ENCODE measurements at places on chromosomes 13 and 19. TPM values are rescaled to one million over a fixed set of nuclear protein-coding genes. Genes with fewer than 3 reads are reported as not detected.

Gene CRLF1
- 8.7 TPM for polyA plus RNA-seq

Gene CLASRP
- 76.1 TPM for polyA plus RNA-seq

Gene SIAH3
- polyA plus RNA-seq, result 0.36 TPM

Gene GNG8
- not detected for polyA plus RNA-seq

Gene SSC5D
- 10.7 TPM for polyA plus RNA-seq

Gene ITGBL1
- 7.7 TPM for polyA plus RNA-seq

Gene ZNF208
- polyA plus RNA-seq, result 11.8 TPM

Gene ZNF43
- 6.4 TPM for polyA plus RNA-seq

Gene LAIR1
- polyA plus RNA-seq, result 13.4 TPM

Gene PLIN5
- 3.8 TPM for polyA plus RNA-seq

Gene PNMA8A
- polyA plus RNA-seq, result 48.1 TPM

- DNase-seq, result no peak
- no peak overlapping the region for H3K4me3 ChIP-seq
- H3K36me3 ChIP-seq, result no peaks in the 10 kb centered on the region
- H3K4me1 ChIP-seq, result no peaks in the 10 kb centered on the region
- no peaks in the 10 kb centered on the region for H3K27me3 ChIP-seq
- H3K27ac ChIP-seq, result no peak overlapping the region
Observed at GRCh38 chr13:39580881-39581575, 22.0 kb downstream of the LHFPL6 start.

GRCh38 chr13:29319451-29319850 lies 276.0 kb downstream of the SLC7A1 start:
- H3K4me1 ChIP-seq, result no peaks in the 10 kb centered on the region
- DNase-seq, result no peak
- H3K27me3 ChIP-seq, result no peaks in the 10 kb centered on the region
- no peak overlapping the region for H3K4me3 ChIP-seq

DNA sequence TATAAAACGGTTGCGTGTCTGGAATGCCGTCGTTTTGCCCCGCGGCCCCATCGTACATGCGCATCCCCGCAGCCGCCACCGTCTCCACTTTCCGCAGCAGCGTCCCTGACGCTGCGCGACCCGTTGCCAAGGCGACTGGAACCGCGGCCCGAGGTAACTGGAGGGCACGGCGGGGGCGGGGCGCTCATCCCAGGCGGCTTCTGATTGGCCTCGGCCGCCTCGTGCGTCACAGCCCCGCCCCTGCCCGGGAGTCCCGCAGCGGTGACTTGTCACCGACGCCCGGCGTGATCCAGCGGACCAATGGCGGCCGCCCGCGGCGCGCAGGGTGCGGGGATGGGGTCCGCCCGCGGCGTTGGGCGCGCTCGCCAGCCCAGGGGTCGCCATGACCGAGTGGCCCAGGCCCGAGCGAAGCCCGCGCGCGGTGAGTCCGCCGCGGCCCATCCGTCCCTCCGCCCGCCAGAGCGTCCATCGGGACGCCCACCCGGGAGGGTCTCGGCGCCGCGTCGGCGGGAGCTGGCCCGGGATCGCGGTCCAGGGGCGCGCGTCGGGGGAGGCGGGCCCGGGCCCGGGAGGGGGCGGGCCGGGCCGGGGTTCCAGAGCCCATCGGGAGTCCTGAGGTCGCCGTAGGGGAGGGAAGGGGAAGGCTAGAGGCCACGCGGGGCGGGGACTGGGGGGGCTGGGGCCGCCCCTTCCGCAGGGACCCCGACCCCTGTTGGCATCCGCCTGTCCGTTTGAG lies at the start of gene ZSCAN1:
TSS of gene ZSCAN1 (plus strand) at position 285 of the 736 bp plus-strand sequence. CDS start 3,812 bp downstream, outside the sequence.
- peak; percentile 97 for DNase-seq
- H3K27me3 ChIP-seq, result no peaks in the 10 kb centered on the region
- no peak within 1 kb of the TSS for H3K27ac ChIP-seq
- H3K36me3 ChIP-seq, result no peaks in the 10 kb centered on the region
- no peaks in the 10 kb centered on the region for H3K4me1 ChIP-seq

DNA sequence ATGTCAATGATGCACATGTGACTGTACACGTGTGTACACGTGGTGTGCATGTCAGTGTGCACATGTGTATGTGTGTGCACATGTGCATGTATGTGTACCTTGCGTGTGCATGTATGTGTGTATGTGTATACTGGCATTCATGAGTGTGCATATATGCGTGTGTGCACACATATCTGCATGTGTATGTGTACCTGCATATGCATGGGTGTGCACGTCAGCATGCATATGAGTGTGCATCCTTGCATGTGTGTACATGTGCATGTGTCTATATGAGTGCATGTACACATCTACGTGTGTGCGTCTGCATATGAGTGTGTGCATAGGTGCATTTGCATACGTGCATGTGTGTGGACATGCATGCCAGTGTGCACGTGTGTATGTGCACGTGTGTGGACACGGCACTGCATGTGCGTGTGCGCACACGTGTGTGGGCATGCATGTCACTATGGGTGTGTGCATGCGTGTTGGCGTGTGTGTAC lies 48.5 kb downstream of the GADD45B start:
- peaks cover 15% of the 10 kb centered on the region for H3K4me1 ChIP-seq
- DNase-seq, result no peak
- no peaks in the 10 kb centered on the region for H3K36me3 ChIP-seq
- no peak overlapping the region for H3K4me3 ChIP-seq
- H3K27me3 ChIP-seq, result no peaks in the 10 kb centered on the region
- H3K27ac ChIP-seq, result no peak overlapping the region

GRCh38 chr19:53131727-53132126 lies 983 bp downstream of the ZNF415 start:
- H3K4me3 ChIP-seq, result peak overlapping the region; percentile 73
- peaks cover 9% of the 10 kb centered on the region for H3K4me1 ChIP-seq
- peak; percentile 60 for DNase-seq
- H3K27me3 ChIP-seq, result no peaks in the 10 kb centered on the region
- peak overlapping the region; percentile 3 for H3K27ac ChIP-seq
- no peaks in the 10 kb centered on the region for H3K36me3 ChIP-seq

DNA sequence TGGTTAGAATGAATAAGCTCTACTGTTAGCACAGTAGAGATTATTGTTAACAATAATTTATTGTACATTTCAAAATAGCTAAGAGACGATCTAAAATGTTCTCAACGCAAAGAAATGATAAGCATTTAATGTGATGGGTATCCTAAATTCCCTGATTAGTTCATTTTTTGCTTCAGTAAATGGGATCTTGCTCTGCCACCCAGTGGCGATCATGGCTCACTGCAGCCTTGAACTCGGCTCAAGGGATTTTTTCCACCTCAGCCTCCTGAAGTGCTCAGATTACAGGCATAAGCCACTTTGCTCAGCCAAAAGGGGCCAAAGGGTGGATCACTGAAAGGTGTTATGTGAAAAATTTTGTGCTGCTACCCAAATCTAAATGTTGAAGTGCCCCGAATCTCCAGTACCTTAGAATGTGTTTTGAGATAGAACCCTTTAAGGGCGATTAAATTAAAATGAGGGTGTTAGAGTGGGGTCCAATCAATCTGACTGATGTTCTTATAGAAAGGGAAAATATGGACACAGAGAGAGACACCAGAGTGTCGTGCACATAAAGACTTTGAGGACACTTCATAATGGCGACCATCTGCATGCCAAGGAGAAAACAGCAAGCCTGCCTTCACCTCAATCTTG lies 31.5 kb upstream of the ZNF766 start:
- no peak overlapping the region for H3K27ac ChIP-seq
- no peaks in the 10 kb centered on the region for H3K36me3 ChIP-seq
- no peaks in the 10 kb centered on the region for H3K27me3 ChIP-seq

GRCh38 chr19:17283504-17283996 lies 1.8 kb downstream of the ANKLE1 start:
- H3K4me1 ChIP-seq, result peaks cover 10% of the 10 kb centered on the region
- no peak for DNase-seq
- H3K27ac ChIP-seq, result no peak overlapping the region

- no peak for DNase-seq
- no peak overlapping the region for H3K4me3 ChIP-seq
- no peaks in the 10 kb centered on the region for H3K36me3 ChIP-seq
- H3K4me1 ChIP-seq, result peaks cover 42% of the 10 kb centered on the region
- H3K27me3 ChIP-seq, result no peaks in the 10 kb centered on the region
- H3K27ac ChIP-seq, result no peak overlapping the region
Observed at GRCh38 chr19:16593181-16593580, 21.0 kb upstream of the SLC35E1 start.

- H3K4me3 ChIP-seq, result no peak overlapping the region
- DNase-seq, result no peak
- no peaks in the 10 kb centered on the region for H3K4me1 ChIP-seq
- H3K27ac ChIP-seq, result no peak overlapping the region
Observed at GRCh38 chr13:111949311-111949710, 117.6 kb upstream of the SOX1 start.

DNA sequence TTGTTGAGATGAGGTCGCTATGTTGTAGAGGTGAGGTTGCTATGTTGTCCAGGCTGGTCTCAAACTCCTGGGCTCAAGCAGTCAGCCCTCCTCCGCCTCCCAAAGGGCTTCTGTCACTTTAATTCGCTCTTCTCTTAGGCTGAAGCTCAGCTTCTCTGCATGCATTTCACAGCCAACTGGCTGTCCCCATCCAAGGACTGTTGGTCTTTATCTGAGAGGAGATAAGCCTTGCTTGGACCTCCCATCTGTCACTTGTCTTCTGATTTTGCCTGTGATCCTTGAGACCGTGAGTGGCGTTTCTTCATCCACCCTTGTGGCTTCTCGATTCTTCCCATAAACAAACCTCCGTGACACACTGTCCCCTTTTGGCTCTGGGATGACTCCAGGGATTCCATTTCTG lies 24.4 kb downstream of the CERS1 start:
- no peak overlapping the region for H3K27ac ChIP-seq
- H3K27me3 ChIP-seq, result no peaks in the 10 kb centered on the region
- H3K4me1 ChIP-seq, result peaks cover 15% of the 10 kb centered on the region
- no peak overlapping the region for H3K4me3 ChIP-seq

GRCh38 chr19:1566392-1567115 lies 1.6 kb downstream of the MEX3D start:
- H3K4me1 ChIP-seq, result peaks cover 6% of the 10 kb centered on the region
- H3K27ac ChIP-seq, result peak overlapping the region; percentile 81
- no peaks in the 10 kb centered on the region for H3K27me3 ChIP-seq
- DNase-seq, result peak; percentile 91
- H3K4me3 ChIP-seq, result peak overlapping the region; percentile 76

GRCh38 chr19:22422211-22422610 lies at the start of gene ZNF98:
ZNF98 (minus strand) TSS chr19:22422346; CDS start chr19:22422224, 122 bp downstream.
- H3K27me3 ChIP-seq, result no peaks in the 10 kb centered on the region
- peak within 1 kb of the TSS; percentile 50 for H3K27ac ChIP-seq
- peak within 1 kb of the TSS; percentile 66 for H3K4me3 ChIP-seq
- H3K4me1 ChIP-seq, result no peaks in the 10 kb centered on the region
- peak; percentile 97 for DNase-seq

GRCh38 chr19:46392252-46392801 lies 21.0 kb downstream of the CCDC8 start:
- no peak for DNase-seq
- peak overlapping the region; percentile 59 for H3K27ac ChIP-seq
- peaks cover 16% of the 10 kb centered on the region for H3K4me1 ChIP-seq
- H3K4me3 ChIP-seq, result no peak overlapping the region
- H3K36me3 ChIP-seq, result no peaks in the 10 kb centered on the region
- H3K27me3 ChIP-seq, result no peaks in the 10 kb centered on the region

- H3K36me3 ChIP-seq, result no peaks in the 10 kb centered on the region
- DNase-seq, result no peak
- no peak overlapping the region for H3K27ac ChIP-seq
Observed at GRCh38 chr13:113934576-113934975, 39.3 kb downstream of the C13orf46 start.

GRCh38 chr19:51122112-51122981 lies 2.4 kb upstream of the SIGLEC9 start:
- H3K36me3 ChIP-seq, result no peaks in the 10 kb centered on the region
- peak overlapping the region; percentile 63 for H3K27ac ChIP-seq
- H3K27me3 ChIP-seq, result no peaks in the 10 kb centered on the region
- DNase-seq, result peak; percentile 70
- H3K4me1 ChIP-seq, result peaks cover 38% of the 10 kb centered on the region

- no peaks in the 10 kb centered on the region for H3K4me1 ChIP-seq
- no peak overlapping the region for H3K4me3 ChIP-seq
- no peak overlapping the region for H3K27ac ChIP-seq
- H3K36me3 ChIP-seq, result no peaks in the 10 kb centered on the region
- H3K27me3 ChIP-seq, result no peaks in the 10 kb centered on the region
Observed at GRCh38 chr13:59000770-59001169, 1163.0 kb downstream of the DIAPH3 start.

- H3K27me3 ChIP-seq, result no peaks in the 10 kb centered on the region
- H3K4me1 ChIP-seq, result no peaks in the 10 kb centered on the region
- no peaks in the 10 kb centered on the region for H3K36me3 ChIP-seq
- no peak overlapping the region for H3K27ac ChIP-seq
- DNase-seq, result peak; percentile 43
Observed at GRCh38 chr13:53250272-53250875, 221.8 kb downstream of the OLFM4 start.

DNA sequence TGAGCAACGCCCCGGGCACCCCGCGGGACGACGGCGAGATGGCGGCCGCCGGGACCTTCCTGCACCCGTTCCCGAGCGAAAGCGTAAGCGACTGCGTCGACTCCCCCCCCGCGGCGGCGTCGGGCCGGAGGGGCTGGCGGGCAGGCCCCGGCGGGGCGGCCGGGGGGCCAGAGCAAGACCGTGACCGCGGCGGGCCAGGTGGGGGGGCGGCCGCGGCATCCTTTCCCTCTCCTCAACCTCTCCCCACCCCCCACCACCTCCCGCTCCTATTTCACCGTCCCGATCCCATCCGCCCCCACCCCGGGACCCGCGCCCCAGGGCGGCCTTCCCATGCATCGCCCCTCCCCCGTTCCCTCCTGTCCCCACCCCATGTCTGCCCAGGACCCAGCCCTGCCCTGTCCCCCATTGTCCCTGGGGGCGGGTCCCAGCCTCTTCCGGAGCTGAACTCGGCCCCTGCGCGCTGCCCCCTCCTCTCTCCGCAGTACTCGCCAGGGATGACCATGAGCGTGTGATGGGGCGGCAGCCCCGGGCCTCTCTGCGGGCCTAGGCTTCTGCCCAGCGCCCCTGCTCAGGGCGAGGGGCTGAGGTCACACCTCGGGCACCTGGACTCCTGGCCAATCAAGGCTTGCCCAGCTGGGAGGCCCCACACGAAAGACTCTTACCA lies 4.1 kb downstream of the ISYNA1 start:
- H3K27ac ChIP-seq, result peak overlapping the region; percentile 82
- H3K4me3 ChIP-seq, result peak overlapping the region; percentile 39
- DNase-seq, result no peak

DNA sequence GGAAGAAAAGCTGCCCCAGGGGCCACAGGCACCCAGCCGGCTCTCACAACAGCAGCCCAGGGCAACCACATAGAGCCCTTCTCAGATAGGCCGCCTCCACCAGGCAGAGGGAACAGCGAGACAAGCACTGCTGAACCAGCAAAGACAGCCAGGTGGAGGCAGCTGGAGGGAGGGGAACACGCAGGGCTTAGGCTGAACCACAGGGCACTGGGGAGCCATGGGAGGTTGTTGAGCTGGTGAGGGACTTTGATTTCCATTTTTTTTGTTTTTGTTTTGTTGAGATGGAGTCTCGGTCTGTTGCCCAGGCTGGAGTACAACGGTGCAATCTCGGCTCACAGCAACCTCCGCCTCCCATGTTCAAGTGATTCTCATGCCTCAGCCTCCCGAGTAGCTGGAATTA lies 3.5 kb downstream of the GAMT start:
- no peak for DNase-seq
- H3K27me3 ChIP-seq, result no peaks in the 10 kb centered on the region
- no peak overlapping the region for H3K4me3 ChIP-seq
- no peaks in the 10 kb centered on the region for H3K36me3 ChIP-seq
- H3K27ac ChIP-seq, result no peak overlapping the region
- H3K4me1 ChIP-seq, result peaks cover 50% of the 10 kb centered on the region

- no peaks in the 10 kb centered on the region for H3K36me3 ChIP-seq
- H3K27me3 ChIP-seq, result no peaks in the 10 kb centered on the region
Observed at GRCh38 chr13:112679381-112679780, 10.5 kb upstream of the ATP11A start.
